ENCODE measurements at places on chromosomes 12 and 14. TPM values are rescaled to one million over a fixed set of nuclear protein-coding genes. Genes with fewer than 3 reads are reported as not detected.

DNA sequence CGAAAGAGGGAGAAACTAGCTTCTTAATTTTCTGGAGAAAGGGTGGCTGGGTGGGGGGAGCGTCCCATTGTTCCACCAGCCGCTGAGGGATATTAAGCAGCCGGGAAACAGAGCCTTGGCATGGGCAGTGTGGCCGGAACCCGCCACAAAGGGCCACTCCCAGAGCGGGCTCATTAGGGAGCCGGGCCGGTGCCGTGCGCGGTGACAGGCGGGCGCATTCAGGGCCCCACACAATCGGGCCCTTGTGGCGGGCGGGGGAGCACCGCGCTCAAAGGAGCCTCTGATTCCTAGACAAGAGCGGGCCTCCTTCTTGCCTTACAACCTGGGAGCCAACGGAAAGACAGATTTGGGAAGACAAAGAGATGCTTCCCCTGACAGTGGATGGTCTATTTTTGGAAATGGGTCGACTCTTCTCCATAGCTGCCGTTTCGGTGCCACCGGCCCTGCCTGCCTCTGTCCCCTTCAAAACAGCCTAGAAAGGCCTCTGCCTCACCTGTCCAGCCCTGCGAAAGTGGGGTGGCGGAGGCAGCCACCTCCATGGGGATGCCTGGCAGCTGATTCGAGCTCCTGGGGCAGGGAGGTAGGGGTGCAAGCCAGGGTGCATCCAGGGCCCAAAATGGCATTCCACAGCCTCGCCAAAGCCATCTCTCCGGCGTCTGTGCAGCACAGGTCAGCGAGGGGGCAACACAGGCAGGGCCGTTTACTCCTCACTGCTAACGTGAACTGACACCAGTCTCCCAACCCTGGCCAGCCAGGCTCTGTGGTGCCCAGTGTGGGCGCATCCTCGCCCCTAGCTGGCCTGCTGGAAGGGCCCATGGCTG, 10.9 kb downstream of the CCDC85C start:
- DNase-seq = no peak

DNA sequence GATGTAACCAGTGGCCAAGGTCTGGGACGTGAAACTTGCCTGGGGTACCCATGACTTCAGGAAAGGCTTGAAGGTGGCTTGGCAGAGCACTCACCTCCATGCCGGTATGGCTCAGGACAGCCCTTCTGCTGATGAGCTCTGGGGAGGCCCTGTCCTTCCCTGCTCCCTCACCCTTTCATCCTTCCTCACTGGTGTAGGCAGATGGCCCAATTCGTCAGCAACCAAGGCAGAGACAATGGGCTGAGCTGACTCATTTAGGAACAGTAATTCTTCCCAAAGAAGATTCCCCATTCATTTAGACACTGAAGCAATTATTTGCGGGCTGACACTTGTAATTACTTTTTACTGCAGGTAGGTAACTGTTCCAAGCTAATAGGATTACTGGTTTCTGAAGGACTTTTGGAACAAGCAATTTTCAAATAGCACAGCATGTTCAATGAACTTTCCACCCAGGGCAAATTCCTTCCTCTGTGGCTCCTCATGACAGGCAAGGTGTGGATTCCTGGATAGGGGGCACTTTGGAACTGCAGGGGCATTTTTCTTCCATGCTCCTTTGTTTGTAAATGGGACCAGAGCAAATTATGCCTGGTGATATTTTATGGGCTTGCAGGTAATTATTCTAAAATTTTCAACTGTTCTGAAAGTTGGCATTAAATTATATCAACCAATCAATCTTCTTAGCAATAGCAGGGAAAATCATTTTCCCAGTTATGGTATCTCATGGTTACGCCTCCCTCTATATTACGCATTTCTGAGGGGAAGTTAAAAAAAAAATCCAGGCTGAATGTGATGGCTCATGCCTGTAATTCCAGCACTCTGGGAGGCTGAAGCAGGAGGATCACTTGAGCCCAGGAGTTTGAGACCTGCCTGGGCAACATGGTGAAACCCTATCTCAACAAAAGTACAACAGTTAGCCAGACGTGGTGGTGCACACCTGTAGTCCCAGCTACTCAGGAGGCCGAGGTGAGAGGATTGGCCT, 24.1 kb upstream of the NRDE2 start:
- DNase-seq = no peak

DNA sequence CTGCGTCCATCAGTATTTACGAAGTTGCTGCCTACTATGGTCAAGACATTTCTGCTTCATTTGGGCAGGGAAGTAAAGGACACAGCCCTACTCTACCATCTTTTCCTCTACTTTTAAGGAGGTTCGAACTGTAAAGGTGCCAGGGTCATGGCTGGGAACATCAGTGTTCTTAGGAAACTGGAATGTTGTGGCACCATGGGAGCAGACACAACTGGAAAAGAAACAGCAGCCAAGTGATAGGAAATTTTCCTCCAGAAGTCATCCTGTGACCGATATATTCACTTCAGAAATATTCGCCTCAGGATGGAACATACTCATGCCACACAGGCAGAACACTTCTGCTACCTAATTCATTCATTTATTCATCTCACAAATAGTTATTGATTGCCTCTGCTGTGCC, 104.4 kb downstream of the ETV6 start:
- no peak for DNase-seq

- no peak for DNase-seq
Measured at GRCh38 chr14:78282437-78282836, 112.3 kb downstream of the NRXN3 start.

Gene PLXNC1
- total RNA-seq = 1.2 TPM

DNA sequence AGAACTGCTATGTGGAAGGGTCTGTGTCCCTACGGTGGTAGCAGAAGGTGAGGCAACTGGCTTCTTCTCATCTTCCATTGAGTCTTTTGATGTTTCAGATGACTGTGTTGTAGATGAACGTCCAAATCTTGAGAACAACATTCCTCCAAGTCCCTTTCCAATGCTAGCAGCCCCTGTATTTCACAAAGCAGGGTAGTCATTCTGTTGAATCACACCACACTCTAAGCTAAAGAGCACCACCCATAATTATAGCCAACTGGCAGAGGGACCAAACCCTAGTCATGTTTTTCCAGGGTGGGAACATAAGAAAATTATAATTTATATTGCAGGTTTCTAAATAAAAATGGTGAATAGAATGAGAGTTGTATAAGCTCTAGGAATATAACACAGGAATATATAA, 98.7 kb downstream of the DDHD1 start:
- peak; percentile 17 for DNase-seq

- DNase-seq = peak; percentile 20
Measured at GRCh38 chr12:13436696-13437391, 240.3 kb downstream of the EMP1 start.

GRCh38 chr12:67853204-67853603, 136.0 kb upstream of the IFNG-AS1 start:
- DNase-seq = no peak

DNA sequence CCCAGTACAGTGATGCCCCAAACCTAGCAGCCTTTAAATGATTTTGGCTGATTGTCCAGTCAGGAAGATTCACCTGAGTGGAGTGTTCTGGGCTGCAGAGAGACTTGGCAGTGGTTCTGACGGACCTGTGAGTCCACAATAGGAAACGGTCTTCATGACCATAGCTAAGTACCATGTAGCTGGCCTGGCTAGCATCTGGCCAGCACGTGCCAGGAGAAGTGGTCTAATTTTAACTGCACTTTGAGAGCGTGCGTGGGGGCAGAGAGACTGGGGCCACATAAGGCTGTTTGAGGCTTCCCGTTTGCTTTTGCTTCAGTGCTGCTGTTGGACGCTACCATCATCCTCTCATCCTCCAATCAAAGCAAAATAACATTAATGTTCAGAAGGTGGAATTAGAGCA, 54.7 kb downstream of the PPM1A start:
- DNase-seq = no peak

Measured in myocyte (in vitro differentiated cells).